Activated CD4-positive, alpha-beta memory T cell treated with anti-CD3 and anti-CD28 coated beads for 36 hours (primary cell): ENCODE measurements at places on chromosomes 4 and X. TPM values are rescaled to one million over a fixed set of nuclear protein-coding genes. Genes with fewer than 3 reads are reported as not detected.
A peak's percentile ranks its signal among the peaks of the same experiment; 100 is the strongest.

DNA sequence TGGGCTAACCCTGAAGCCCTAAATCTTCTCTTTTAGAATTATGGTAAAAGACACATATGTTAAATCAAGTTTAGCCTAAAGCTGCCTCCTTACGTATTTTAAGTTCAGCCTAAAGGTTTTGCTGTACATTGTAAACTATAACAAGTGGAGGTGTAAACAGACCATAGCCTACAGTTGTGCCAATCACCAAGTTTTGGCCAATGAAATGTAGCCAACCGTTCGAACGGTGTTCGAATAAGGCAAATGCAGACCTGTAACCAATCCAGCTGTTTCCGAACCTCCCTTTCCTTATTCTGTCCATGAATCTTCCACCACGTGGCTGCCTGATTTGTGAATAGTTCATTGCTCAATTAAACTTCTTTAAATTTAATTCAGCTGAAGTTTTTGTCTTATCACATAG lies 52.1 kb upstream of the TBC1D9 start:
- H3K4me1 ChIP-seq, result no peaks in the 10 kb centered on the region
- H3K4me3 ChIP-seq, result no peak overlapping the region
- peaks cover 16% of the 10 kb centered on the region for H3K27me3 ChIP-seq
- H3K27ac ChIP-seq, result no peak overlapping the region

GRCh38 chr4:148216321-148216720 lies 225.9 kb downstream of the NR3C2 start:
- H3K27me3 ChIP-seq, result no peaks in the 10 kb centered on the region
- peaks cover 27% of the 10 kb centered on the region for H3K4me1 ChIP-seq
- no peak for DNase-seq
- no peak overlapping the region for H3K27ac ChIP-seq
- peak overlapping the region; percentile 65 for H3K4me3 ChIP-seq

DNA sequence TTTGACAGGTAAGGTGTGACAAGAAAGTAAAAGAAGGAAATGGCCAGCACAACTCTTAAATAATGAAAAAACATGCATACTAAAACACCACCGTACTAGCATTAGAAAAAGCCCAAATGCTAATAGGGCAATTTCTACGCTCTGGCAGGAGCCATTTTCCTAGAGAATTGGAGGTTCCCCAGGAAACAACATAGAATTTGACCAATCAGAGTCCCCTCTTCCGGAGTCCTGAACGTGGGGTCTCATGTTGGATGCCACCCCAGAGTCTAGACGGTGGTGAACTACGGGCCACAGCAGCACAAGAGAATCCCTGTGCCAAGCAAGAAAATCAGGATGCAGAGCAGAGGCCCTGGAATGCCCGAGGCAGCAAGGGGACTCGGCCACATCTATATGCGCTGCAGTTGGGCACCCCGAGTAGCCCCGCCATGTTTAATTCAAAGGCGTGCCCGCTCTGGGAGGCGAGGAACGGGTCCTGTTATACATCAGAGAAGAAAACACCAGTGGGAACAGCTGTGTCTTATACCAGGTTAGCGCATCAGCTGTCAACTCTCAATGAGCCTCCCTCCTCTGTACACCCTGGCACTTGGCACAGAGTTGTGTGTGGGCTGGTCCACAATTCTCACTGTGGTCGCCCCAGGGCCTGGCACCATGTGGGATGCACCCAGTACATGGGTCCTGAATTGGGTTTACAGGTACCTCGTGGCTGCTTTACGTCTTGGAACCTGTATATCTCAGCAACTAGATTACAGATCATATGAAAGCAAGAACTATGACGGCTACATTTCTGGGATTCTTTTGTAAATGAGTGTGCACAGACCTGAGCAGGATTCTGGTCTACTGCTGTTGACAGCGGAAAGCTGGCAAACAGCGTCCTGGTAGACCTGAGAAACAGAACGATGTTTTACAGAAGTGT lies 52.1 kb downstream of the SEL1L3 start:
- peaks cover 42% of the 10 kb centered on the region for H3K36me3 ChIP-seq
- H3K27ac ChIP-seq, result no peak overlapping the region
- no peaks in the 10 kb centered on the region for H3K4me1 ChIP-seq
- no peaks in the 10 kb centered on the region for H3K27me3 ChIP-seq
- no peak for DNase-seq

Gene NUDT11
- total RNA-seq, result 2.6 TPM

DNA sequence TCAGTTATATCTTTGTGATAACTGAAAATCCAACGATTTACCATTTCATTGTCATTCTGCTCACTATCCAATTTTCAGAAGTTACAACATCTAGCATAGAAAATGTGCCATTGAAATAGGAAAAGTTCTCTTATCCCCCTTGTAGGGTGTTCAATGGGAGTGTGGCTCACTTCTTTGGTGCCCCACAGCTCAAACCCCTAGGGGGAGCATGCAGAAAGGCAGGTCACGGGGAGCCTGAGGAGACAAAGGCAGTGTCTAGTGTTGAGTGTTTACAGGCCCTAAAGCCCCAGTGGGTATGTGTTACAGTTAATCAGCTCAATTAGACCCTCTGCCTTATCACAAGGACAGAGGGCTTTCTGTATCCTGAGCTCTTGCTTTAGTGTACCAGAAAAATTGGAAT lies 243.4 kb upstream of the GRID2 start:
- H3K4me1 ChIP-seq, result no peaks in the 10 kb centered on the region
- DNase-seq, result no peak
- H3K27ac ChIP-seq, result no peak overlapping the region
- H3K36me3 ChIP-seq, result no peaks in the 10 kb centered on the region

- no peak overlapping the region for H3K27ac ChIP-seq
- H3K4me3 ChIP-seq, result no peak overlapping the region
- H3K4me1 ChIP-seq, result no peaks in the 10 kb centered on the region
- peak; percentile 12 for DNase-seq
Observed at GRCh38 chrX:31036895-31037294, 34.9 kb downstream of the FTHL17 start.

- H3K27me3 ChIP-seq, result no peaks in the 10 kb centered on the region
- H3K4me1 ChIP-seq, result peaks cover 26% of the 10 kb centered on the region
- no peaks in the 10 kb centered on the region for H3K36me3 ChIP-seq
- DNase-seq, result no peak
- H3K27ac ChIP-seq, result no peak within 1 kb of the TSS
Observed at GRCh38 chrX:49058794-49059193, at the start of gene CCDC120. Gene CCDC120 (plus strand): TSS chrX:49058999. CDS start chrX:49062042, 3,043 bp downstream.

DNA sequence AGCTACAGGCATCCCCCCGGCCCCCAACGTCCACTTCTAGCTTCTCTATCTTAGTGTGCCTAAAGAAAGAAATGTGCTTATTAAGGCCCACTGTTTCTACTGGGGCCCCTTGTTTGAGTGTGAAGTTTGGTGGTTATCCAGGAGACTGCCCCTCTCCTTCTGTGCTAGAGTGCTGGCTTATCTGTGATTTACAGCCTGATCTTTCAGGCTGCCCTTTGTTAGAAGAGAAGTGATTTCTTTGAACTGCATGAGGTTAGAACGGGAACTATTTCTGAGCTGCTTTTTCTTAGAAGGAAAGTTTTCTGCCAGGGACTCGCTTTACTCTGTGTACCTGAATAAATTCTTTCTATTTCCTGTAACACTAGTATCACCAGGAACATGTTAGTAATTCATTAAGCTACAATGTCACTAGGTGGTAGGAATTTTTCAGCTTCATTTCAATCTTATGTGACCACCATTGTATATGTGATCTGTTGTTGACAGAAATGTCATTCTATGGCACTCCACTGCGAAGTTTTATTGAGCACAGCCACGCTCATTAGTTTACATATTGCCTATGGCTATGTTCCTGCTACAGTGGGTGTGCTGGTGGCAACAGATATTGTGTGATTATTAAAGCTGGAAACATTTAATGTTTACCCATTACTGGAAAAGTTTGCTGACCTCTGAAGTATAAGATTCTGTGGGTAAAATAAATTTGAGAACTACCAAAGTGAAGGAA lies 193.8 kb upstream of the CXorf51B start:
- no peaks in the 10 kb centered on the region for H3K4me1 ChIP-seq
- DNase-seq, result no peak
- no peak overlapping the region for H3K4me3 ChIP-seq

Gene BEX1
- total RNA-seq, result 0.48 TPM

Gene CFP
- total RNA-seq, result 4.4 TPM

Gene DRD5
- total RNA-seq, result not detected

GRCh38 chr4:56655209-56655626 lies 25.9 kb downstream of the HOPX start:
- peak; percentile 31 for DNase-seq
- H3K4me1 ChIP-seq, result peaks cover 60% of the 10 kb centered on the region
- peak overlapping the region; percentile 87 for H3K27ac ChIP-seq
- H3K27me3 ChIP-seq, result peaks cover 38% of the 10 kb centered on the region
- H3K4me3 ChIP-seq, result peak overlapping the region; percentile 87
- peaks cover 12% of the 10 kb centered on the region for H3K36me3 ChIP-seq

DNA sequence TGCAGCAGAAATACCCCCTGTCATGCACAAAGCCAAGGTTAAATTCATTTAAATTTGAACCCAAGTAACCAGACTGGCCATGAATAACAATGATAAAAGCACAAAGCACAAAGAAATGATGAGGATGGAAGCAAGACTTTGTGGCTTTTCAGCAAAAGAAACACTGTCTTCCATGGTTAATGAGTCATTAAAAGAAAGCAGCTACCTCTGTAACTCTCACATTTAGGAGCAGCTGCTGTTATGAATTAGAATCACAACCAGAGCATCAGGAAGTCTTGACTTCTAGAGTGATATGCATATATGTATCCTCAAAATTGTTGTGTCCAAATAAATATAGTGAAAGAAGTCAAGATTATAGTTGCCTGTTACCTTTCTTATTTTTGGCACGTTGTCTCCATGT lies 70.7 kb upstream of the RPS6KA6 start:
- H3K4me3 ChIP-seq, result no peak overlapping the region
- H3K27me3 ChIP-seq, result no peaks in the 10 kb centered on the region
- H3K4me1 ChIP-seq, result no peaks in the 10 kb centered on the region
- no peak for DNase-seq

GRCh38 chr4:140271553-140271952 lies 101.9 kb upstream of the SCOC start:
- no peak overlapping the region for H3K27ac ChIP-seq
- no peaks in the 10 kb centered on the region for H3K36me3 ChIP-seq
- DNase-seq, result no peak
- no peak overlapping the region for H3K4me3 ChIP-seq
- H3K27me3 ChIP-seq, result peaks cover 12% of the 10 kb centered on the region
- H3K4me1 ChIP-seq, result peaks cover 2% of the 10 kb centered on the region

DNA sequence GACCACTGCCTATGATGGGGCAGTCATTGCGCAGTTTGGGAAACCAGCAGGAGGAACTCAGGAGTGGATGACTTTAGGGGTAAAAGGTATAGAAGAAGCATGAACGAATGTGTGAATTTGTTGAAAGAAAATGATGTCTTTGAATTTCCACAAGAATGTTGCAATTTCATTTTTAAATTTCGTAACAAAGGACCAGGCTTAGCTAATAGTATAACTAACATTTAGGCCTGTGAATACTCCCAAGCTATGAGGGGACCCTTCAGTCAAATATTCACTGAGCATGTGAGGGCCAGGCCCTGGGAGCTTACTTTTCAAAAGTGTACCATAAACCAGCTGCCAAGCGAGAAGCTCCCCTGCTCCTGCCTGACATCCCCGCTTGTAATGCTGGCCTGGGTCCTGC lies 5.3 kb downstream of the MPC1L start:
- H3K4me3 ChIP-seq, result no peak overlapping the region
- peaks cover 3% of the 10 kb centered on the region for H3K36me3 ChIP-seq
- no peak overlapping the region for H3K27ac ChIP-seq
- DNase-seq, result no peak
- peaks cover 5% of the 10 kb centered on the region for H3K4me1 ChIP-seq

Gene PAGE2B
- 1.2 TPM for total RNA-seq

Gene TMEM144
- total RNA-seq, result 0.29 TPM

- no peaks in the 10 kb centered on the region for H3K36me3 ChIP-seq
- peaks cover 2% of the 10 kb centered on the region for H3K27me3 ChIP-seq
- no peak overlapping the region for H3K27ac ChIP-seq
- no peak for DNase-seq
- no peak overlapping the region for H3K4me3 ChIP-seq
Observed at GRCh38 chr4:99305638-99306400, 15.0 kb upstream of the ADH1A start.

GRCh38 chrX:48720577-48721250 lies 24.2 kb downstream of the SUV39H1 start:
- no peaks in the 10 kb centered on the region for H3K36me3 ChIP-seq
- no peak for DNase-seq
- no peak overlapping the region for H3K27ac ChIP-seq
- peaks cover 35% of the 10 kb centered on the region for H3K4me1 ChIP-seq
- H3K4me3 ChIP-seq, result no peak overlapping the region

- no peak overlapping the region for H3K27ac ChIP-seq
- no peaks in the 10 kb centered on the region for H3K27me3 ChIP-seq
- no peak overlapping the region for H3K4me3 ChIP-seq
Observed at GRCh38 chr4:156052116-156052515, 98.5 kb upstream of the CTSO start.

Gene COL25A1
- total RNA-seq, result not detected

DNA sequence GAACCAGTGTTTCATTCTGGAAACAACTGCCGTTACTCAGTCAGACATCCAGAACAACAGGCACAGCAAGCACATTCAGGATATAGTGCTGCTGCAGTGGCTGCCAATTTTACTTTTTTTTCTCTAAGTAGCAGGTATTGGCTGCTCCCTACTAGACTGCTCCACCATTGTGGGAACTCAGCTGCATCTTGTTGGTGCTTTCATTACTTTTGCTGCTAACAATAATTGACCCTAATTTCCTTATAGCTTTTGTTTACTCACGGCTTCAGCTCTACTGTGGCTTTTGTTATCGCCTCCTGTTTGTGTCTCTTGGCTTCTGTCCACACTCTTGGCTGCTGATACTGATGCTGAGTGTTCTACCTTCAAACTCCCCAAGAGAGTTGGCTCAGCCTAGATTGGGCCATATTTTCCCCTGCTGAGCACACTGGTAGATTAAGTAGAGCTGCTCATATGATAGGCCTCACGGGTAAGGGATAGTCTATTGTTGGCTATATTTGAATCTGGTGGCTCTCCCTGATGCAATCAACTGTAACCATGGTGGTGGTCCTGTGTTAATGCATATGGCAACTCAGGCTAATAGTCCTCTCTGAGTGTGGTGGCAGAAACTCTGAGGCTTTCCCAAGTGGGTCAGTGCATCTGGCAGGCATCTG lies 44.5 kb upstream of the IL2 start:
- H3K4me3 ChIP-seq, result no peak overlapping the region
- H3K36me3 ChIP-seq, result no peaks in the 10 kb centered on the region
- H3K27ac ChIP-seq, result peak overlapping the region; percentile 16

DNA sequence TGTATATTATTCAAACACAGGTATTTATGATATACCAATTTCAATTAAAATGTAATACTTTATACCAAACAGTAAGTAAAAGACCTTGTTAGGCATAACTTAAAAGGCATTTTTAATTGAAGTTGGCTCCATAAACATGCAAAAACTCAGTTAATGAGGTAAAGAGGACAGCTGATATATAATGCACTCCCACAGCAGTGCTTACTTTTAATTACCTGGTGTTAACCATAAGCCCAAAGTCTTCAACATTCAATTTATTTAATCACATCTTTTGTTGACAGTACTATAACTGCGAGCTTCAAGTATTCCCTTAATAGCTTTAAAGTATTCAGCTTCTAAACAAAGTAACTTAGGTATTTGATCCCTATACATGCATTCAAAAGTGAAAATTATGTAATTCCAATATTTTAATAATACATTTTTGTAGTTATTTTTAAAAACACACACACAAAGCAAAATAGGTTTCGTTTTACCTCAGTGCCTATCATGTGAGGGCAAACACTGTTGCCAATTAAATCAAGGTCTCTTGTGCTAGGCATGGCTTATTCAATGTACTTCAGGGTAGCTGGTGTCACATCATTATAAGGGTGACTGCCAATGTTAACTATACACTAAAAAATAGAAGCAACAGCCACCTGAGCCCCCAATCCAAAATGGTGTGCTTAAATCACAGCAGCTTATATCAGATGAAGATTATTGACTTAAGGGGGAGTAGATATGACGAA lies 197.1 kb downstream of the LRBA start:
- peaks cover 12% of the 10 kb centered on the region for H3K36me3 ChIP-seq
- peaks cover 19% of the 10 kb centered on the region for H3K4me1 ChIP-seq
